ENCODE measurements at places on chromosomes 5 and 9.

DNA sequence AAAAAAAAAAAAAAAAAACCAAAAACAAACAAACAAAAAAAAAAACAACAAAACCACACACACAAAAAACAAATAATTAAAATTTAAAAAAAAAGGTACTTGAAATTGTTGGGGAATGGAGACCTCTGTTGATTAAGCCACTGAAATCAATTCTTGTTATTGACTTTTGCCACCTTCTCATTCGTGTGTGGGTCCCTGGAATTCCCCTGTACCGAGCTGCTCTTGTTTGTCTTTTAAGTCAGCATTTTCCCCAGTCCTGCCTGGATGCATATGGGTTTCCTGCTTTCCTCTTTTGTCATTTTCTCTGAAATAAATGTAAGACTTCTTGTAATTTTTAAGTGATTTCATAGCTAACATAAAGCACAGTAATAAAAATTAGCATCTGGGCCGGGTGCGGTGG is 45.5 kb downstream of the GPBP1 start:
- no peak for DNase-seq

GRCh38 chr9:16352791-16353401 is 517.6 kb downstream of the BNC2 start:
- no peak for DNase-seq

DNA sequence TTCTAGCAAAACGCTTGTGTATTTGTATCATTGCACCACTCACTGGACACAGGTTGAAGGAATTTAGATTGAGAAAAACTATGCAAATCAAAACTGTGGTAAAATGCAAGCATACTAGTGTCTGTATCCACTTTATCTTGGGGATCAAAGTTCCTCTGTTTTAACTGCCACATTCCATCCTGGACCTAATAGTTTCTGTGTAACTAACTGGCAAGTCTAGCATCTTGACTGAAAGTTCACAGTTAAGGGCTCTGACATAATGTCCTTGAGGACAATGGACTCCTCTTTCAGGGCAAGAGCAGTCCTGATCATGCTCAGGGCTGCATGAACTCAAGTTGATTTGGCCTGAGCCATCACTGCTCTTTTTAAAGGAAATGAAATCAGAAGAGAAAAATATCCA is 30.7 kb downstream of the NFIB start:
- DNase-seq: no peak

- DNase-seq: no peak
Observed at GRCh38 chr5:124054564-124054963, 542.6 kb downstream of the CSNK1G3 start.

- no peak for DNase-seq
Observed at GRCh38 chr9:123419091-123419490, 63.1 kb downstream of the CRB2 start.

DNA sequence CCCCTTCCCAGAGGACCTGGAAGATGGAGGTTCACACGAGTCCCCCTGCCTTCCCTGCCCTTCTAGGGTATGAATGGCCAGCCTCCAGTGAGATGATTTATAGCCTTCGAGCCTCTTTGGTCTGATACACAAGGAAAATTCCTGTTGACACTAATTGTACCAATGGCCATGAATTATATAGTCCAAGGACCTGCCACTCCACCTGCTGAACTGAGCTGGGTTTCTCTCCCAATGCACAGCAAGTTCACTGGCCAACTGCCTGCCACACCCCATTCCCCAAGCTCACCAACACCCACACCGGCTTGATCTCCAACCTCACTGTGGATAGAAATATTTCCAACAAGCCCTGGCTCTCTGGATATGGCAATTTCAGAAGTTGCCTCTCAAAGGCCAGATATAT is 9.3 kb upstream of the ADRA1B start:
- no peak for DNase-seq

- no peak for DNase-seq
Observed at GRCh38 chr5:175829813-175830585, 41.4 kb upstream of the CPLX2 start.

DNA sequence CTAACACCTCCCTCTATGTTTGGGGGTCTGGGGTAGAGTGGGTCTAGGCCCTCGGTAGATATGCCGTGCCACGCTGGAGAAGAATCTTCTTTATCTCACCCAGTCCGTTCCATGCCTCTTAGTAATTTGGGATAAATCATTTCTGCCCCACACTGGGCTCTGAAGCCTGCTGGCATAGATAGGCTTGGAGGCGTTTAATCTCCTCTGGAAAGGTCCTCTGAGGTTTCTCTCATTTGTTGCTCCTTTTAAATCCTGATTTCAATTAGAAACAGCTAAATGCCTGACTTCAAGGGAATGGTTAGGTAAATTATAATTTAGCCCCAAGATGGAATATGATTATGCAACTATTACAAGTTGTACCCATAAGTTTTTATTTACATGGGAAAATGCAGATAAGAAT is 57.8 kb upstream of the AKNA start:
- DNase-seq: no peak

DNA sequence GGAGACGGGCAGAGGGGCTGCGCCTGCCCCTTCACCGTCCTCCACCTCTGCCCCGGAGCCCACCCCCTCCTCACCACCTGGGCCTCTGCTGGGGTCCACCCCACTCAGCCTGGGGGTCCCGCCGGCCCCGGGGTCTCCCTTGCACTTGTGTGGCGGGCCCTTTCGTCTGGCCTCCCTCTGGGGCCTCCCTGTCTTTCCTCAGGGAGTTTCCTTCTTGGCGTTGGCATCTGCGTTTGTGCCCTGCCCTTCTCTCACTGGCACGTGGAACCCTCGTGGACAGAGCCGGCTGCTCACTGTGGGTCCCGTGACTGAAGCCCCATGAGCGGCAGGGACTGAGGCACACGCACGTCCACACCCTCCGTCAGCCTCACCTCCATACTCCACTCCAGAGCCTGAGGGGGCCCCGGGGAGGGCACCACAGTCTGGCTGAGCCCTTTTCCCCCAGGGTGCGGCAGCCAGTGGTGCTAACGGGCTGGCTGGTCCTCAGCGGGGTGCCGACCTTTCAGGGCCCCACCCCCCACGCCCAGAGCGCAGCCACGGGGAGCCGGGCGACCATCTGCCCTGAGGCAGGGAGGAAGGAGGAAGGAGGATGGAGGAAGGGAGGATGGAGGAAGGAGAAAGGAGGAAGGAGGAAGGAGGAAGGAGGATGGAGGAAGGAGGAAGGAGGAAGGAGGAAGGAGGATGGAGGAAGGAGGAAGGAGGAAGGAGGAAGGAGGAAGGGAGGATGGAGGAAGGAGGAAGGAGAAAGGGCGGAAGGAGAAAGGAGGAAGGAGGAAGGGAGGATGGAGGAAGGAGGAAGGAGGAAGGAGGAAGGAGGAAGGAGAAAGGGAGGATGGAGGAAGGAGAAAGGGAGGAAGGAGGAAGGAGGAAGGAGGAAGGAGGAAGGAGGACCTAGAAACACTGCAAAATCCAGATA is 53.0 kb upstream of the NRARP start:
- no peak for DNase-seq

- no peak for DNase-seq
Observed at GRCh38 chr5:33939556-33940262, 3.5 kb downstream of the RXFP3 start.

DNA sequence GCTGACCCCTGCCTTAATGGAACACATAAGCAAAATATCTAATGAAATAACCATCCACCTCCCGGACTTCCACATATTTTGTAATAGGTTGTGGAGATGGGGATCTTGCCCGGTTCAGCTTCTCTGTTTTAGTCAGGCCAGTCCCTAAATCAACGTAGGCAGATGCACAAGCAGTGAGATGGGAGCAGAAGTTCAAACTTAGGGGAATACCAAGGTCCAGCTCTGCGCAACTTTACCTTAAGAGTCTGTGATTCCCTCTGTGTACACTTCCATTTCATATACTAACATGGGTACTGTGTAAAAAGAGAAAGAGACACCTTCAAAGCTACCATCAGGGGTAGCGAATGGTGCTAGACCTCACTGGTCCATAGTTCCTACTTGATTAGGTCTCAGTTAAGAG is 110.9 kb downstream of the NTRK2 start:
- no peak for DNase-seq
